Erythroblast (primary cell): ENCODE measurements at places on chromosomes 7 and 10.

- no peak for DNase-seq
Observed at GRCh38 chr10:70680899-70681730, 8.8 kb downstream of the ADAMTS14 start.

DNA sequence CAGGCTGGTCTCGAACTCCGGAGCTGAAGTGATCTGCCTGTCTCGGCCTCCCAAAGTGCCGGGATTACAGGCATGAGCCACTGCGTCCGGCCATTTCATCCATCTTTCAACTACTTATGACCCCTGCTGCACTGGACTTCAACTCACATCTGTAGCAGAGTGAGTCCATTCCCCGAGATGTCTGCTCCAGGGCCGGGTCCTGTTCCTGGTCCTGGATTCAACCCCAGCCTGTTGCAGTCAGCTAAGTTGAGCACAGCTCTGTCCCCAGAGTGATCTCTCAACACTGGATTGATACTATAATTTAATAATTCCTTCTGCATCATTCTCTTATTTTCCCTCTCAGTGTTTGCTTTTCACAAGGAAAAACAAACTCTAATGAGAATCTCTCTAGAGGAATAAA is 25.8 kb downstream of the PRTFDC1 start:
- DNase-seq: no peak

GRCh38 chr7:46810986-46811385 is 770.9 kb downstream of the TNS3 start:
- DNase-seq: no peak

DNA sequence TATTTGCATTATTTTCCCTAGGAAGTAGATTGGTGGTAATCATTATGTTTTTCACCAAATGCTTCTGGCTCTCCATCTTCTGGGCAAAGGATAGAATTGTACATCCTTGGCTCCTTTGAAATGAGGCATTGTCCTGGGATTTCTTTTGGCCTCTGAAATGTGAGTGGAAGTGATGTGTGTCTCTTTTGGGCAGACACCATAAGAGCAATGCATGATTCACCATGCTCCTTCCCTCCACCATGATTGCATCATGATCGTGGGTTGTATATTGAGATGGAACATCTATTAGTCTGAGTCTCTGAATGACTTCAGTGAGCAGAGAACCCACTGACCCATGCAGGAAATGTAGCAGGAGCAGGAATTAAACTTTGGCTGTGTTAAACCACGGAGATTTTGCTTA is 49.2 kb downstream of the ADRA2A start:
- no peak for DNase-seq

DNA sequence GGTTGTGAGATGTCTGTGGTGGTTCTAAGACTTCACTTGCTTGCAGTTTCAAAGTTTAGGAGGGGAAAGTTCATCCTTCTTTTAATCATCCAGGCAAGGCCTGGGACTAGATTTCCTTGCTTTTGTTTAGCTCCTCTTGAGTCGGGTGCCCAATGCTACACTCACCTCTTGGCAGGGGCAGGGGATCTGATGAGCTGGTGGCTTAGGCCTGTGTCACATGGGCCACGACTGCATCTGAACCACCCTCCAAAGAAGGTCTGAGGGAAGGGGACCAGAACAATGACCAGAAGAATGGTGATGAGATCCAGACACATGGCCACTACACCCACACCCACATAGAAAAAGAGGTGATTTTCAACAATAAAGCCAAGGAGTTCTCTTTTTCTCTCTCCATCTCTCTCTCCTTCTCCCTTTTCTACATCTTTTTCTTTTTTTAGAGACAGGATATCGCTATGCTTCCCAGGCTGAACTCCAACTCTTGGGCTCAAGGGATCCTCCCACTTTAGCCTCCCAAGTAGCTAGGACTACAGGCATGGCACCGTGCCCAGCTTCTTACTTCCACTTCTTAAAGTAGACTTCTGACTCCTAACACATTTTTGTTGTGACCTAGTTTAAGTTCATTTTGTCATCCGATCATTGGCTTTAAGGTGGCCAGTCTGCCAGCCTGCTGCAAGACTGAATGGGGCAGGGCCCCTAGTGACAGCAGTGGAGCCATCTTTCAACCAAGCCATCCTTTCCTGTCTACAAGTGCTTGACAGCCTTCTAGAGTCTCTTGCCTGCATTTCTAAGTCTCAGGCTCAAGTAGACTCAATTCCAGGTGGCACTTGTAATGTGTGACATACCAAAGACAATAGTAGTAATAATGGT is 350.9 kb downstream of the RNLS start:
- no peak for DNase-seq

- DNase-seq: no peak
Observed at GRCh38 chr7:27606270-27607209, 56.1 kb downstream of the HIBADH start.
